Stimulated activated CD4-positive, alpha-beta T cell treated with anti-CD3 and anti-CD28 coated beads, TNF-alpha, amount 100 ng/mL, for 1 hour (primary cell): ENCODE measurements at places on chromosomes 12 and 14.

DNA sequence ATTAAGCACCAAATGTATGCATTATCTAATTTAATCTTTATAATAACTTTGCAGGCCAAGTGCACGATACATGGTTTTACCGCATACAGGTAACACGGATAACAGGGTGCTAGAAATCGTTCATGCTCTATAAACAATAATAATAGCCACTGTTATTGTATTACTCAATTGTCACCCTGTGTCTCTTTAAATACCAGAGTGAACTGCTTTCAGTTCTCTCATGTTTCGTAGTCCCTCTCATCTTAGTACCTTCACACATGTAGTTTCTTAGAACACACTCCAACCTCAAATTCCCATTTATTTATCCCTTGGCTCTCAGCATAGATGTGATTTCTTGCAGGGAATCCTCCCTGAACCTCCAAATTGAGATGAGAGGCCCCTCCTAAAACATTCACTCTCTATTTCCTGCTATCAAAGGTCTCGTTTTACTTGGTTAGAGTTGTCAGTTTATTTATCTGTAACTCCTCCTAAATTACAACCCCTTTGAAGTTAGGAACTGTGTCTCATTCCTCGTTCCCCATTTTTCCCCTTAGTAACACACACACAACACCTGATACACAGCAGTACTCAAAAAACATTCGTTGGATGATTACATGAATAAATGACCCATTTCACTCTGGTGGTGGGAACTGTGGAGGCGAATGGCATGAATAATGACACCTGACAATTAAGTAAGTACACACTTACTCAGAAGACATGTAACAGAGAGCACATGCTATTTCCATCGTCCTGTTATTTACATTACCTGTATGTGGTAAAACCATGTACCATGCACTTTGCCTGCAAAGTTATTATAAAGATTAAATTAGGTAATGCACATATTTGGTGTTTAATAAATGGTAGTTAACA, 134.6 kb downstream of the BTG1 start:
- DNase-seq, result no peak

- DNase-seq, result no peak
These were observed 85.5 kb downstream of the PTPRB start for GRCh38 chr12:70551731-70552130.

DNA sequence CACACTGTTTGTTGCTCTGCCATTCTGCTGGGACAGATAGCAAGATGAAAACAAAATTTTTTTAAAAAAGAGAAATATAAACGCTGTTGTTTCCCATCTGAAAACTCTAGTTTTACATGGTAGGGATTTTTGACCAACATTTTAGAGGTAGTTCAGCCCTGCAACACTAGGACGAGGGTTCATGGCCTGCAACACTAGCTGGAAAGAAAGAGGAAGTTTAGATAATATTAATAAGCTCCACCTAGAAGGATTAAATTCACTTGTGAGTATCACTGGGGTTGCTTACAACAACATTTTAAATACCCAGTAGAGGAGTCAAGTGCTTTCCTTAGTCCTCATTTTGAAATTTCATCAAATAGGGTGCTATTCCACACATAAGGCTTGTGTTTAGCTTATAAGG, 68.2 kb downstream of the SRGAP1 start:
- no peak for DNase-seq

- DNase-seq, result no peak
These were observed 3.7 kb downstream of the ITGA5 start for GRCh38 chr12:54415221-54415929.

DNA sequence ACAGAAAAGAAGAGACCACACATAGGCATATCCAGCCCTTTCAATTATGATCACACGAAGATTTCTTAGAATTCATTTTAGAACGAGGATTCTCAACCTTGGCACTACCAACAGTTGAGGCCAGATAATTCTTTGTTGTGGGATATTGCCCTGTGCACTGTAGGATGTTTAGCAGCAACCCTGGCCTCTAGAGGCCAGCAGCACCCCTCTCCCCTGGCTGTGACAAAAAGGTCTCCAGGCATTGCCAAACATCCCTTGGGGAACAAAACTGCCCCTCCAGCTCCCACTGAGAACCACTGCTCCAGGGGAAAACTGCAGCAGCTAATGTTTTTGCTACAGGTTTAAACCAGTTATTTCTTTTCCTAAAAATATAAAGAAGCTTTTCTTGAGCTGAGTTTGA, 7.1 kb downstream of the NT5DC3 start:
- DNase-seq, result no peak

- DNase-seq, result no peak
These were observed 302.6 kb downstream of the PCNX1 start for GRCh38 chr14:71209888-71210287.

DNA sequence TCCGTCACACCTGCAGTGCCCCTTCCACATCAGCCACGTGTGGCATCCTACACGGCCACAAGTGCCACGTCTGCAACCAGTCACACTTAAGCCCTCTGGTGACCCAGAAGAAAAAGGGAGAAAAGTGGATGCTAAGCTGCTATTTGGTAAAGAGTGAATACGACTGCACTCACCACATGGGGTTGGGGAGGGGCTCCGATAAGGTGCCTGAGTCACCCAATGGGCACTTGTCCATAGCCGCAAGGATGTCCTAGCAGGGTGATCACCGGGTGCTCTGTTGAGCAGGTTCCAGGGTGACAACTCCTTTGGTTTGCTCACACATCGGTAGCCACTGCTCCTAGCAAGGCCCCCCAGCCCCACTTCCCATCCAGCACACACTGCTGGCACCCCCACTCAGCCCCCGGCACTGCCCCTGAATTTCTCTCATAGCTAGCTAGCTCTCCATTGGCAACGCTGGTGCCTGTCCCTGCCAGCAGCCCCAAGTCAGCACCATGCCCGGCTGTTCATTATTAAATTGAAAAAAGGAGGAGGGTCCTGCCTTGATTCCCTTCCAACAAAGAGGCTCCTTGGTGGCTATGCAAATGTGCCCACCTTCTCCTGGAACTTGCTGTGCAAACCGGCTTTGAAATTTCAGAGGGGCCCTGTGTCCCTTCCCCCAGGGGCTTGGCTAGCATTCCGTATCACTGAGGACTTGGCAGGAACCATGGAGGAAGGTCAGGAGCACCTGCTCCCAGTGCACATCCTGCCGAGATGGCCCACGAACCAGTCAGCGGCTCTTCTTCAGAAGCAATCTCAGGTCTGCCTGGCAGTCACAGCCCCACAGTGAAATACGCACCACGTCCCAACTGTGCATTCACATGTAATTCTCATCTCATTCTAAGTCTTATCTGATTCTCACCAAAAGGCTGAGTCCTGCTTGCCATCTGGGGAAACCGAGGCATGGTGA, 227.7 kb upstream of the DIO3 start:
- no peak for DNase-seq

DNA sequence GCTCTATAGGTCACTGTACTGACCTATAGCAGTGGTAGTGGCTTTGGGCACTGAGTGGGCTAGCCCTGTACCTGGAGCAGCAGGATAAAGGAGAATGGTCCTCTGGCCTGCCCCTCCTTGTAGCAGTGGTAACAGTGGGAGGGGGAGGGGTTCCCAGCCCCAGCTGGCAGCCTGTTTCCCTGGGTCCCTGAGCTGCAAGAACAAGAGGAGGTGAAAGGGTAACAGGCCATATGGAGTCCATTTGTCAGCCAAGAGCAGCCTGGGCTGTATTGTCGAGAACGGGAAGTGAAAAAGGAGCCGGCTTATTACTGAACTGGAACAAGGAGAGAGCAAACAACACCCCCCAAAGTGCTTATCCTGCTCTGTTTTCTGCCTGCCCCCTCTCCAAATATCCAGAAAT, 73.8 kb upstream of the SRSF5 start:
- no peak for DNase-seq

DNA sequence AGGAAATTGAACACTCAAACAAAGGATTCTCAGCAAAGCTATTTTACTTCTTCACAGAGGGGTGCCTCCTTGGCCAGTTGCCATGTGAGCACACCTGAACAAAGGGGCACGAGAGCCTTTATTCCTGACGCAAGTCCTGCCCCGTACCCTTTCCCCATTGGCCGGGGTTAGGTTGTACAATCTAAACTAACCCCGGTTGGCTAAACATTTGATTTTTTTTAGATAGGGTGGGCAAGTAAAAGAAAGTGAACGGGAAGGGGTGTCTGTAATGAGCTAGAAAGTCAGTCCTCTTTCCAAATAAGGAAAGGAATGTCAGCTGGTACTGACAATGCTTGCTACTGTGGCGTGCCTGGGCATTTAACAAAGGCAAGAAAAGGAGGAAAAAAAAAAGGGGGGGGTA, 135.5 kb upstream of the CDKN3 start:
- DNase-seq, result no peak

DNA sequence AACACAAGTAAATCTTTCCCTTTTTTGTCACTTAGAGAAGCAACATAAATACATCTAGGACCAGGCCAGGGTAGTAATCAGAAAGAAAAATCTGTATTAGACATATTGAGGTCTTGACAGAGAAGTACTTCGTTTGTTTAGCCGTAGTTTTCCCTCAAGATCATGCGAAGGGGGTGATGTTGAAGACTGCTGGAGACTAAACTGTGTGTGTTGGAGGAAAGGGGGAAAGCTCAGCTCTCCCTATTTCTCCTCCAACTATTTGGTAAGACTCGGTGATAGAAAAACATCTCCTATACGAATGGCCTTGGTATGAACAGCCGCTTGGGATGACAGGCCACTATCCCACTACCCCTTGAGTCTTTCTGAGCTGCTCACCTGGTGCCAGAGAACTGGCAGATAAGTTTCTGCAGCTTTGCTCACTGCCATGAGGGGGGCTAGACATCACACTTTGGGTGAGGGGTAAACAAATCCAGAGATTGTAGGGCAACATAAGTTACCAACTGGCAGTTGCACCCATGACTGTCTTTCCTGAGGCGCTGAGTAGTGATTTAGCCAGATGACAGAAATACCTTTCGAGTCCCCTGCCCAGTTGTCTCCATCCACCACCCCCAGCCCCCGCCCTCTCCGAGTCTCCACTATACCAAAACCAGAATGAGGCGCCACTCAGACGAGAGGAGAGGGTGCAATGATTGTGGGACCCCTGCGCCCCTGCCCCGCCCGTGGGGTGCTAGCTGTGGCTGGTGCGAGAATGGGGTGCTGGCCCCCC, 685 bp downstream of the VAMP1 start:
- no peak for DNase-seq
